A549 treated with AZD2906 at 1 μM for 4 hours (cell line): ENCODE measurements at places on chromosomes 12 and 14. TPM values are rescaled to one million over a fixed set of nuclear protein-coding genes. Genes with fewer than 3 reads are reported as not detected.

Gene TMEM233
- total RNA-seq: 0.02 to 0.15 TPM (median 0.07 TPM) in 4 of 5 replicates, not detected in the other

Gene CIDEB
- total RNA-seq: 0.12 to 0.26 TPM (median 0.23 TPM) in 5 replicates

Gene TSPAN9
- 42.3 to 58.5 TPM (median 53.0 TPM) in 5 replicates for total RNA-seq

Gene OVCH1
- total RNA-seq: not detected in 5 replicates

Gene RHOJ
- total RNA-seq: not detected in 5 replicates

Gene FGF6
- total RNA-seq: not detected in 5 replicates

Gene TESPA1
- not detected in 5 replicates for total RNA-seq

Gene RTN1
- total RNA-seq: 0.02 to 0.17 TPM in 2 of 5 replicates, not detected in the others

Gene TSHR
- total RNA-seq: not detected in 5 replicates

Gene CEBPE
- 0.06 TPM in 1 of 5 replicates, not detected in the others for total RNA-seq

Gene BRMS1L
- 10.4 to 14.6 TPM (median 10.9 TPM) in 5 replicates for total RNA-seq

Gene LALBA
- not detected in 5 replicates for total RNA-seq

Gene CCT2
- total RNA-seq: 262 to 357 TPM (median 272 TPM) in 5 replicates

Gene FSCB
- total RNA-seq: not detected in 5 replicates
